ENCODE measurements at places on chromosomes 3 and 15. TPM values are rescaled to one million over a fixed set of nuclear protein-coding genes. Genes with fewer than 3 reads are reported as not detected.

KCNAB1 gene
- total RNA-seq, result 0.33 TPM

FBXW12 gene
- total RNA-seq, result not detected

ZMYND10 gene
- 0.67 TPM for total RNA-seq

SLC22A14 gene
- 0.36 TPM for total RNA-seq

TOMM70 gene
- total RNA-seq, result 72.2 TPM

SV2B gene
- 5.5 TPM for total RNA-seq

GRIP2 gene
- total RNA-seq, result not detected

ITIH1 gene
- not detected for total RNA-seq

GOLGA8M gene
- not detected for total RNA-seq

All from melanocyte of skin (primary cell).